Fibroblast of skin of left quadriceps (primary cell): ENCODE measurements at places on chromosomes 7 and 10.
A peak's percentile ranks its signal among the peaks of the same experiment; 100 is the strongest.

GRCh38 chr10:17256051-17256450 lies 28.0 kb downstream of the VIM start:
- no peak for DNase-seq

DNA sequence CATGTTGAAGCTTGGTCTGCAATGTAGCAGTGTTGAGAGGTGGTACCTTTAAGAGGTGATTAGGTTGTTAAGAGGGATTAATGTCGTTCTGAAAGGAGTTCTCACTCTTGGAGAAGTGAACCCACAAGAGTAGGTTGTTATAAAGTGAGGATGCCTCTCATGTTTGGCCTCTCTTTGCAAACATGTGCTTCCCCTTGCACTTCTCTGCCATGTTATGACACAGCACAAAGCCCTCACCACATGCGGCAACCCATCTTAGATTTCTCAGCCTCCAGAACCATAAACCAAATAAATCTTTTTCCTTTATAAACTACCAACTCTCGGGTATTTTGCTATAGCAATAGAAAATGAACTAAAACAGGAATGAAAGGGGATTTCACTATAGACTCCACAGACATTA lies 66.3 kb downstream of the KMT2C start:
- no peak for DNase-seq

DNA sequence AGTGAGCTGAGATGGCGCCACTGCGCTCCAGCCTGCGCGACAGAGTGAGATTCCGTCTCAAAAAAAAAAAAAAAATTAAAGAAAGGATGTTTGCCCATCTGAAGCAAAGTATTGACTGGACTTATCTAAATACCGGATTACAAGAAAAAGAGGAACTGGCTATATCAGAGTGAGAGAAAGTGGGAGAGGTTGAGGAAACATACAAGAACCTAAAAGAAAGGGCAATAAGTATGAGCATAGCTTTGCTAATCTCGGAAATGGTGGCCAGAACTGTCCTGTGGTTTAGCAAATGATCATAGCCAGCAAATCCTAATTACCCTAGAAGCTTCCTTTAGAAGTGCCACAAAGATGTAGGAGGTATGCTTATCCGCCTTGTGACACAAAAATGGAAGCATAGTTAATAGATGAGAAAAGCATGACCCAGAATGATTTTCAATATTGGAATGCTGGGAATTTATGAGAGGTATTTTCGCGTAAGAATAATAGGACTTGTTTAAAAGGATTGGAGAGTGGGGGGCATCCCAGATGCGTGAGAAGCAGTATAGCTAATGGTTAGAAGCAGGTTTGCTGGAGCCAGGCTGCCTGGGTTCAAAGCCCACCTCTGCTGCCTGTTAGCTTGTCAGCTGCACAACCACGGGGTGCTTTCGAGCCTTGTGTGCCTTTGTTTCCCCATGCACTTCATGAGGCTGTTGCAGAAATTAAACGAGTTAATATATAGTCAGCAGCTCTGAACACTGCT lies 1.2 kb upstream of the GTPBP4 start:
- DNase-seq: peak; percentile 79

DNA sequence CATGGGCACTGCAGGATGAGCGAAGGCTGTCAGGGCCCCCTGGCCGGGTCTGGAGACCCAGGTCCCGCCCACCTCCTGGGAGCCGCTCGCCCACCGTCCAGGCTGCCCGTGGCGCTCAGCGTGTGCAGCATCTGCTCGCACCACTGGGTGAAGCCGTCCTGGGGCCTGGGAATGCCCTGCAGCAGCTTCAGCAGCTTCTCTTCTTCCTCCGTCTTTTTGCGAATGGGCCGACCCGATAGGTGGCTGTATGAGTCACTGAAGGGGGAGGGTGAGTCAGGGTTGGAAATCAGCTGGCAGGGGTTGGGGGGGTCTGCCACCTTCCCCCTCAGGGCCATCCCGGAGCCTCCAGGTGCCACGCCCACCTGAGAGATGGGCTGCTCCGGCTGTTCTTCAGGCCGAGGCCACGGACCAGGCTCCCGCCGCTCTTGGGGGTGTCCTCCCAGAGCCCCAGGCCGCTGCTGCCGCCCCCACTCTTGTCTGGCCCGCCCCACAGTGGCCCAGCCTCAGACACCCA lies 8.7 kb downstream of the GNB2 start:
- no peak for DNase-seq

DNA sequence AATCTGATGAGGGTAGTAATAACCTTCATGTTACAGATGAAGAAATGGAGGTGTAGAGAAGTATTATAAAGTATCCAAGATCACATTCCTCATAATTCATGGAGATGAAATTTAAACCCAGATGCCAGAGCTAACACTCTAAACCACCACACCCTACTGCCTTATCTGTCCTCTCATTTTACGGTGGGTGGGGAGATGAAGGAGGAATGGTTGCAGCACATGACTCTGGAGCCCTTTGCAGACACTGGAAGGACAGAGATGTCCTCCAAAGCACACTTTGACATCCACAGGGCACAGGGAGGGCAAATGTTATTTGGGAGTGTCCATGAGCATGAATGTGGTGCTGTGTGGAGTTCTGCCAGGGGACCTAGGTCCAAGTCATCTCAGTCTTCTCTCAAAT lies 1.1 kb downstream of the PLEKHS1 start:
- DNase-seq: no peak

DNA sequence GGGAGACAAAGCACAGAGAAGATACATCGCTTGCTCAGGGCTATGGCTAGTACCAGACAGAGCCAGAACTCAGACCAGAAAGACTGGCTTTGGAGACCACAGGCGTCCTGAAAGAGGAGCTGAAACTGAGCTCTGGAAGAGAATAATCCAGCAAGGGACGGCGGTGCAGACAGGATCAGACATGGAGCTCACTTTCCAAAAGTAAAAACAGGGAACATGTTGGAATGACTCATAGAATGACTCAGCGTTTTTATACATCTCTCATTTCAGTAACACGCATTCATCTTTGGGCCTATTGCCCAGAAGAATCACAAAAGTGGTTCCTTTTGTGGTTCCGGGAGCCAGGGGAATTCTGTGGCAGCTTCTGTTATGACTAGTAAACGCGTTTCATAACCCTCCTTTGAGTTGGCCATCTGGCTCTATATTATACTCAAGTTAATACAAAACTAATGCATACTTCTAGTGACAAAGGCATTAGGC lies 37.2 kb downstream of the PLEKHS1 start:
- peak; percentile 97 for DNase-seq

DNA sequence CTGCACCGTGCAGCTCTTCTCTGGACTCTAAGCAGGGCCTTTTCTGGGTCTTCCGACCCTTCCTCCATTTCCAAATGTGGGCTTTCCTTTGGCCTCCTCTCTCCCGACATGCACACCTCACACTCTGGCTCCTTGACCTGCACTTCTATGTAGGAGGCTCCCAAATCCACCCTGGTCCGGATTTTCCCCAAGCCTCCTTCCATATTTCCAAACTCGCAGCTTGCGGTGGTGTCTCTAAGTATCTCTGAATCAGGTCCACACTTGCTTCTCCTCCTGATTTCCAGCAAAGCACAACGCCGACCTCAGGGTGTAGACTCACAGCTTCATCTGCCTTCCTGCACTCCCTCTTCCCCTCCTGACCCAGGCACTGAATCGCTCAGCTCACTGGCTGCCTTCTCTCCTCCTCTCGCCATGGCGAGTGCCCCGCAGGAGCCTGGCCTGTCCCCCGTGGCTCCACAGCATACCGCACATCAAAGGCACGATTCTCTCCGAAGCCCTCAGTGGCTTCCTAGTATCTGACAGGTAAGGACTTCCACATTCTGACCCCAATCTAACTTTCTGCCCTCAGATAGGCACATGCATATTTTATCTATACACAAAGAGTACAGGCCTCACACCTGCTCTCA lies 27.8 kb downstream of the DIP2C start:
- no peak for DNase-seq
